Mesothelial cell of epicardium (in vitro differentiated cells): ENCODE measurements at places on chromosomes 16 and 17. TPM values are rescaled to one million over a fixed set of nuclear protein-coding genes. Genes with fewer than 3 reads are reported as not detected.

Gene BRIP1
- total RNA-seq = 12.3 to 13.3 TPM (median 12.8 TPM) in 3 replicates

Gene CAMKK1
- 3.8 to 4.3 TPM (median 4.3 TPM) in 3 replicates for total RNA-seq

Gene PRKCA
- 14.2 to 15.2 TPM (median 14.4 TPM) in 3 replicates for total RNA-seq

Gene RAB37
- 0.16 to 0.38 TPM (median 0.24 TPM) in 3 replicates for total RNA-seq

DNA sequence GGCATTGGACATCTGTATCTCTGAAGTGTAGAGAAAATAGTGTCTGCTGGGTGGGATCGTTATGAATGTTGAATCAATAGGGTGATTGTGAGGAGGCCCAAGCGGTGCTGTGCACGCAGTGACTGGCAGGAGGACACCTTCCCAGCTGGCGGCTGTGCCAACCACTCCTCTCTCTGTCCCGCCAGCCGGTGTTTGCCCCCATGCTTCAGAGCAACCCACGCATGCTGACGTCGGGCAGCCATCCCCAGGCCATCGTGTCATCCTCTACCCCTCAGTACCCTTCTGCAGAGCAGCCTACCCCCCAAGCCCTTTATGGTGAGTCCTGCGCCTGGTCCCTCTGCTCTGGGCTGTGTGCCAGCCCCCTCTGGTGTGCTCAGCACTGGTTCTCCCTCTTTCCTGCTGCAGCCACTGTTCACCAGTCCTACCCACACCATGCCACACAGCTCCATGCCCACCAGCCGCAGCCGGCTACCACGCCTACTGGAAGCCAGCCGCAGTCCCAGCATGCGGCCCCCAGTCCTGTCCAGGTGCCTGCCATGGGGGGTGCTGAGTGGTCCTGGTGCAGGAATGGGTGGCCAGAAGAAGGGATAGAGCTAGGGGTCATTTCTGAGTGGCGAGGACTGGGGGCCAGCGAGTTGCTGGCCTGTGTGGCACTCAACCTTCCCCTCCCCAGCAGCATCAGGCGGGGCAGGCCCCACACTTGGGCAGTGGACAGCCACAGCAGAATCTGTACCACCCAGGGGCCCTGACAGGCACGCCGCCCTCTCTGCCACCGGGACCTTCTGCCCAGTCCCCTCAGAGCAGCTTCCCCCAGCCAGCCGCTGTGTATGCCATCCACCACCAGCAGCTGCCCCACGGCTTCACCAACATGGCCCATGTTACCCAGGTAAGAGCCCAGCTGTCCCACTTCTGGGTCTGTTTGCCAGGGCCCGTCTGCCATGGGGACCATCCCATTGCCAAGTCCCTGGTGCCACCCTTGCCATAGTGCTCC, 11.0 kb downstream of the TUFM start:
- H3K36me3 ChIP-seq = peaks cover 54% of the 10 kb centered on the region
- no peaks in the 10 kb centered on the region for H3K27me3 ChIP-seq
- DNase-seq = no peak
- no peak overlapping the region for H3K4me3 ChIP-seq
- no peaks in the 10 kb centered on the region for H3K4me1 ChIP-seq
- H3K27ac ChIP-seq = no peak overlapping the region

DNA sequence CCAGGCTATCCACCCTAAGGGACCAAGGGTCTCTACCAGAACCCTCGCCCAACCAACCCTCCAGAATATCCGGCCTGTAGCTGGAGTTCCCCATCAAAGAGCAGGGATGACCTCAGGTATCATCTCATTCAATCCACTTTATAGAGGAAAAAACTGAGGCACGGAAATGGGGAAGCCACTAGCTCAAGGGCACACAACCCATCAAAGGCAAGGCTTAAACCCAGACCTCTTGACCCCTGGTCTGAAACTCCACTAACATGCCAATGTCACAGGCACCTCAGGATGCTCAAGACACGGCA, 1.6 kb downstream of the TBC1D10B start:
- peaks cover 9% of the 10 kb centered on the region for H3K36me3 ChIP-seq
- peaks cover 3% of the 10 kb centered on the region for H3K27me3 ChIP-seq
- peak overlapping the region; percentile 88 for H3K4me3 ChIP-seq
- DNase-seq = no peak

- peaks cover 4% of the 10 kb centered on the region for H3K4me1 ChIP-seq
- no peaks in the 10 kb centered on the region for H3K36me3 ChIP-seq
- no peak overlapping the region for H3K27ac ChIP-seq
- no peak overlapping the region for H3K4me3 ChIP-seq
- DNase-seq = peak; percentile 29
These were observed 30.2 kb downstream of the OR1D5 start for GRCh38 chr17:3033248-3033640.
